ENCODE measurements at places on chromosomes 1 and 21.

DNA sequence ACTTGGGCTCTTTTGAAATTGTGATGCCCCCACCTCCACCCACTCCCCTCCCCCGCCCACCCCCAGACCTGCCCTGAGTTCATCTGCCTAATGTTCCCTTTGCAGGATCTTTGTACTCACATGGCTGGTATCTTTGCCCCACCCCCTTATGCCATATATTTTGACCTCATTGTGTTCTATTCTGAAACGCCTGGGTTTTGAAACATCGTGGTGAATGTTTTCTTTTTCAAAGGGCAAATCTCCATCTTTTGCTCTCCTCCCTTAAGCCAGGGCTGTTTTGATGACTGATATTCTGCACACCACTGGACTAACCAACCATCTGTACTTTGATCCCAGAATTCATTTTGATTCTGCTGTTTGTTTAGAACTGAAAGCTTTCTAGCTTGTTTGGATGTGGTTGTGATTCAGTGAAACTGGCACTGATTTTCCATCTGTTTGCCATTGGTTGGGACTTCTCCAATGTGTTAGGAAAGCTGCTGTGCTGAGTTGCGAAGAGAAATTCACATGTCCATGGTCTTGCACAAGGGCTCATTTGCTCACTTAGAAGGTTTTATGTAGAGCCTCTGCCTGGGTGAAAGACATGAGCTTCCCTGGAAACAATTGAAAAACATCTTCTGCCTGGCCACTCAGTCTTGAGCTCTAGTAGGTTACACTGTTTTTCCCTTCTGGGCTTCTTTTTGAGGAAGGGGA, 16.5 kb downstream of the SMAP2 start:
- no peak for DNase-seq

DNA sequence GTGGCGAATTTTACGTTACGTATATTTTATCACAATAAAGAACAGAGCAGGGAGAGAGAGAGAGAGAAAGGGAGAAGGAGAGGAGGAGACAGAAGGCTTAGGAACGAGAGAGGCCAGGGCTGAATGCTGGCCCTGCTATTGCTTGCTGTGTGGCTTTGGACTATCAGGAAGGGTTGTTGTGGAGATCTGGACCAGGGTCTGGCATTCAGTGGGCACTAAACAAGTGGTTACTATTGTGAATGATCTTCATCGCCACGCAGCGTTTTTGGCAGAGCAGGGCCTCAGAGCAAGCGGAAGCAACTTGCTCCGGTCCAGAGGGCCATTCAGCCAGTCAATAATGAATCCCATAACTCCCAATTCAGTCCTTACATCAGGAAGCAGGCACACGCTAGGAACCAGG, 26.4 kb downstream of the PIK3C2B start:
- no peak for DNase-seq

GRCh38 chr1:47753808-47754207, 243.4 kb downstream of the TRABD2B start:
- no peak for DNase-seq

DNA sequence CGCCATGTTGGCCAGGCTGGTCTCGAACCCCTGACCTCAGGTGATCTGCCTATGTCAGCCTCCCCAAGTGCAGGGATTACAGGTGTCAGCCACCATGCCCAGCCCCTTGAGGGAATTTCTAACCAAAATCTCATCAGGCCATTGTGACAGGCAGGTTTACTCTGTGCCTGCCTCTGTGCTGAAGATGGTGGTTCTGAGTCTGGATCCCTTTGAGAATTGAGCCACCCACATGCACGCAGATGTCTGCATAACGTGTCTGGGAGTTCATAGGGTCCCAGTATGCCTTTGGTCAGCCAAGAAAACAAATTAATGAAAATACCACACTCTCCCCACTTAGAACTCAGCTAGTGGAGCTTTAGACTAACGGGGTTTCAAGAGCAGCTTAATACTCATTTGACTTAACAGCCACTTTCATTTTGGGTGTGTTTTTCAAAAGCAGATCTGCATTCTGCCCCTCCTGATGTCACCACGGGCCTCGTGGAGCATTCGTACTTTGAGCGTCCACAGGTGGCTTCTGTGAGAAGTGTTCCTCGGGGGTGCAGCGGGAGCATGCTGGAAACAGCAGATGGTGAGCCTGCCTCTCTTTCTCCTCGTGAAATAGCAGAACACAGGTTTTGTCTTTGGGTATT, 45.3 kb downstream of the DIP2A start:
- DNase-seq = no peak

DNA sequence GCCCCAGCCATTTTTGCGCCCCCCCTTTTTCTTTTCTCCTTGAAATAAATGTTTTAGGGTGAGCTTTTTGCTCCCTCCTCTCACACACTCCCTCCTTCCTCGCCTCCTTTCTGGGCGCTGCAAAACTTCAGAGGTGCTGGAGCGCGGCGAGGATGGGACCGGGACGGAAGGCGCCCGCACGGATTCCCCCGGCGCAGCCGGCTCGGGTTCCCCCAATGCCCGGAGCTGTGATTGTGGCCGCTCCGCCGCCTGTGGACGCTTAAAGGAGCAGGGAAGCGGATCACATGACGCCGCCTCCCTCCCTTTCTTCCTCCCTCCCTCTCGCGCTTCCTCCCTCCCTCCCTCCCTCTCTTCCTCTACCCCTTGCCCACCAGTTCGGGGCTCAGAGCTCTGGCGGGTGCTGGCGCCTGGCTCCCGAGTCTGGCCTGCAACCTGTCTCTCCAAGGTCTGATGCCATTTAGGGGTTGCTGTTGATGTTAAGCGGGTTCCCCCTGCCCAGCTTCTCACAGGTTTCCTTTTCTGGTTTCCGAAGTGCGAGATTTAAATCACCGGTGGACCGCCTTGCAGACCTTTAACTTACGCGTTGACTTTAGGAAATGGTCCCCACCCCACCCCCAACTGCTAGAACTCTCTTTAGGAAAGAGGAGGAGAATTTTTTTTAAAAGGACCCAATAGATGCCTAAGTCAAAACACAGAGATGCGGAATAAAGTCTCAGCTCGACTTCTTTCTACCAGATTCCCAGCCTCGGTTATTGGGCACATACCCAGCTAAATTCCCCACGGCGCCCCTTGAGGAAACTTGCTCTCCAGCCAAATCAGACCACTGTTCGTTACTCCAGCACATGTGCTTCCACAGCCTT, at the start of gene WLS:
Gene WLS (minus strand): TSS at position 235 of the 860 bp plus-strand sequence. CDS start 224 bp downstream, at position 11.
- peak; percentile 87 for DNase-seq

DNA sequence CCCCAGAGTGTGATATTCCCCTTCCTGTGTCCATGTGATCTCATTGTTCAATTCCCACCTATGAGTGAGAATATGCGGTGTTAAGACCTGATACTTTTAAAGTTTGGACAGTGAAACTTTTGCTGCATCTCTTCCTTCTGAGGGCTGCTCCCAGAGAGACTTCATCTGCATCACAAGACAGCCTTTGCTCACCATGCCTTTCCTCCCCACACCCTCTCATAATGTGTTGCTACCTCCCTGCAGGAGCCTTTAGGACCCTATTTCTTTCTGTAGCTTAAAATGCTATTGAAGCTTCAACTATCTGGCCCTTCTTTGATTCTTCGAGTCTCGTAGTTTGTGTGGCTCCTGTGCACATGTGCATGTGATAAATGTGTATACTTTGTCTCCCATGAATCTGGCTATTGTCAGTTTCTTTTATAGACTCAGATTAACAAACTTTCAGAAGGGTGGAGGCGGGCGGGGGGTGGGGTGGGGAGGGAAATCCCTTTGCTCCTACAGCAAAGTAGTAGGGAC, 23.7 kb downstream of the LEPR start:
- no peak for DNase-seq

DNA sequence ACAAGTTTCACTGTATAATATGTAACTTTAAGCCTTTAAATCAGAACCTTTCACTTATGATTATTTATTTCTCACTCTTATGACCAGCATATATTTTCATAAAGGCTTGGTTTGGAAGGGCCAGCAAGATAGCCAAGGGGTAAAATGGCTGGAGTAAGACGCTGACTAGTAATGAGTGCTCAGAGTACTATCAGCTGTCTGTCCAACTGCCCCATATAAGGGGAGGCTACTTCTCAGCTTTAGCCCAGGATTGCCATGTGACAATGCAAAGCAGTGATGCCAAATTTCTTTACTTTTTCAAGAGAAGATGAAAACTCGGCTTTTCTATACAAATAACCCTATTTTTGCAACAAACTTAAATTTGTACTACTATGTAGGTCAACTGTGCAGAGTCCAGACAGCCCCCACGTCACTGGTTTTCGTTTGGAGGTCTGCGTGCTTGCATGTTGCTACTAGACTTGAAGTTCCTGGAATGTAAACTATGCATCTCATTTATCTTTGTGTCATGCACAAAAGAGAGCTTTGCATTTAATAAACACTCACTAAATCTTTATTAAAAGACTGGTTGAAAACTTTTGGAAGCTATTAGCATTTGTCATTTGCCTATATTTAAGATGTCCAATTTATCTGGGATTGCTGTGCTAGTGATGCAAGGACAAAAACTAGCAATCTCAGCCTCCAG, 110.4 kb downstream of the TNFSF18 start:
- no peak for DNase-seq

- DNase-seq = peak; percentile 11
These were observed 129.8 kb upstream of the SAMSN1 start for GRCh38 chr21:14675774-14676530.

- peak; percentile 70 for DNase-seq
These were observed 121.8 kb upstream of the ERG start for GRCh38 chr21:38619992-38620479.

Data from hindlimb muscle (tissue), 1 donor.